Foreskin fibroblast (primary cell): ENCODE measurements at places on chromosomes 4 and X.

GRCh38 chr4:169305651-169306050 lies 34.9 kb upstream of the SH3RF1 start:
- no peak for DNase-seq

DNA sequence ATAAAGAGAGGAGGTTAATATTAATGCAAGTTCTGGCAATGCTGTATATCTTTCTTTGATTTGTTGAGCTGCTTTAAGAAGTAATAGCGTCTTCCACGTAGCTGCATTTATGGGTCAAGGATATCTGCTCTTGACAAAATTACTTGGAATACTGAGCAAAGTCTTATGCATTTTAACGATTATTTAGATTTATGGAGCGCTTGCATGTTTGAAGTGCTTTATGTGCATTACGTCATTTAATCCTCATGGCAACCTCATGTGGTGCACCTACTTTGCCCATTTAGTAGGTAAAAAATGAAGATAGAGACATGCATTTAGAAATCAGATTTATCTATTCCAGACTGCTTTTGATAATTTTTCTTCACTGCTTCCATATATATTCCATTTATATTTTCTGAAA lies 46.0 kb downstream of the DTHD1 start:
- DNase-seq = no peak

- peak; percentile 19 for DNase-seq
Measured at GRCh38 chrX:103565197-103565596, 20.1 kb upstream of the TCEAL4 start.

DNA sequence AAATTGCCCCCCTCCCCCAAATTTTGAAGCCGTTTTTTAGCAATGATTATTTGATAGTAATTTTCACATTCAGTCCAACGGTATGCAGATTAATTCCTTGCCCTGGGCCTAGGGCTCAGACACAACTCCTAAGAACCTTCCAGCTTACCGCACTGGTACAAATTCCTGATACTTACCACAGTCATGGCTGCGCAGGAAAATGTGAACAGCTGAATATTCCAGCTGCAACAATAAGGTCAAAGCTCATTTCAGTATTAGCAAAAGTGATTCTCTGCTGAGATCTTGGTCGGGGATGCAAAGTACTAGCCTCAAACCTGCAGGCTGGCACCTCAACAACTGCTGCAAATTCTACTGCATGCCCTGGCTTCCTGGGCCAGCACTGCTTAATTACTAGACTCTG lies 3.0 kb downstream of the ATP11C start:
- DNase-seq = no peak

DNA sequence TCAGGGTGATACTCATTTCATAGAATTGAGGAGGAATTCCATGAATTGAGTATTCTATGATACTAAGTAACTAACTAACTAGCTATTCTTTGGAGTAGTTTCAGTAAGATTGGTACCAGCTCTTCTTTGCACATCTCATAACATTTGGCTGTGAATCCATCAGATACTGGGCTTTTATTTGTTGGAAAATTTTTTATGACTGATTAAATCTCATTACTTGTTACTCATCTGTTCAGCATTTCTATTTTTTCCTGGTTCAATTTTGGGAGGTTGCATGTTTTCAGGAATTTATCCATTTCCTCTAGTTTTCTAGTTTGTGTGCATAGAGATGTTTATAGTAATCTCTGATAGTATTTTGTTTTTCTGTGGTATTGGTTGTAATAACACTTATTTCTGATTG lies 70.8 kb upstream of the FREM3 start:
- no peak for DNase-seq

- DNase-seq = no peak
Measured at GRCh38 chr4:105116616-105117319, 29.9 kb upstream of the TET2 start.

DNA sequence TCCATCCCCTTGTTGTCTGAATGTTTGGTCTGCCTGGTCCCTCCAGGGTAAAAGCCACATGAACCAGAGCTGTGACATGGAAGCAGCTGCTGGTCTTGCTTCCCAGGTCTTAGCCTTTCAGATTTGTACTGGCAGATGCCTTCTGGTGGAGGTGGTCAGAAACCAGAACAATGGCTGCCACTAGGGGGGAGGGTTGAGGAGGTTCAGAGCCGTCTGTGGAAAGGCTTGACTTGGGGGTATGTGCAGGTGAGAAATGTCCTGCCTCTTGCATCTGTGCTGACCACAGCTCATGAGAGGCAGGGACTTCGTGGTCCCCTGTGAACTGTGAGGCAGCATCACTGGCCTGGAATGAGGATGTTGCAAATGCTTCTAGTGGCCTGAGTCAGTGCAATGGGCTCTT lies 144.2 kb upstream of the WDR1 start:
- DNase-seq = no peak

DNA sequence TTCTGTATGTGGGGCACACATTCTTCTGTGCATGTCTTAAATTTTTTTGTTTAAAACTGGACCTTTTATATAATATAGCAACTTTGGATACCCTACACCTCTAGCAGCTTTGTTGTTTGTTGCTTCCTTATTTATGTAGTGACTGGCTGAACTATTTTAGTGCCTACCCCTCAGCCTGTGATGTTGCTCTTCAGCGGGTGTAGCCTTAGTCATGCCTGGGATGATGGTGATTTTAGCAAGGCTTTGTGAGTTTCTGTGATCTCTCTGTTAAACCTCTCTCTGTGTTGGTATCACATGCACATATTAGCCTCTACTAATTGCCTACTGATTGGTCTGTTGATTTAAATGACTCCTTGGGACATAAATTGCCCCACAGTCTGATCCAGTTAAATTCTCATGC lies 22.8 kb downstream of the USP9X start:
- no peak for DNase-seq

DNA sequence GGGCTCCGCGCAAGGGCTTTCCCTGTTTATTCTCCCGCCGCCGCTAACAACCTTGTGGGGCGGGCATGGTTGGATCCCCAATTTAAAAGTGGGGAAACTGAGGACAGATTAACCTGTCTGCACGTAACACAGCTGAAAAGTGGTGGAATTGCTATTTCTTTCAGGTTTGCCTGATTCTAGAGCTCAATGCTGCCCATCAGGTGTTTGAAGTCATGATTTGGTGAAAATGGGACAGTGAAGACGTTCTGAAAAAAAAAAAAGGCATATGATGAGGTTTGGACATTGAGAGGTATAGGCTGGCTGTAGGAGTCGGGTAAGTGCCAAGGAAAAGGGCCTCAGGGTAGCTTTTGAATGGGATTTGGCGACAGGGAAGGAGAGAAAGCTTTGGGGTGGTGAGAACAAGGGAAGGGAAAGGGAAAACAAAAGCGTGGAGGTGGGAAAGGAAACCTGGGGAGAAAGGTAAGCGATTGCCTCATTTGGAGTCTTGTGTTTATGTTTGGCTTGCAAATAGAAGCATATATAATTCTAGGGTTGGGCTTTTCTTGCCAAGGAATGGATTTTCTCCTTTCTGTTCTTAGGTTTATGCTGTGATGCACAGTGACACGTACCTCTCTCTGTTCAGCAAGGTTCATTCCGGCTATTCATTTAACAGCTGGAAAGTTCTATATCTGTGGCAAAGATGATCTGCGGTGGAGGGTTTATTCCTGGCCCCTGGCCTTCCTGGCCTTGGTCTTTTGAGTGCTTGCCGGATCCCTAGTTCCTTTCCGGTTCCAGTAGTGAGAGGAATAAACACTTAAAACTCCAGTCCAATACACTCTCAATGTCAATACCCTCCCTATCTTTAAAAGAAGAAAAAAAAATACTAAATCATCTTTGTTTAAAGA lies 2.4 kb upstream of the STIM2 start:
- no peak for DNase-seq

DNA sequence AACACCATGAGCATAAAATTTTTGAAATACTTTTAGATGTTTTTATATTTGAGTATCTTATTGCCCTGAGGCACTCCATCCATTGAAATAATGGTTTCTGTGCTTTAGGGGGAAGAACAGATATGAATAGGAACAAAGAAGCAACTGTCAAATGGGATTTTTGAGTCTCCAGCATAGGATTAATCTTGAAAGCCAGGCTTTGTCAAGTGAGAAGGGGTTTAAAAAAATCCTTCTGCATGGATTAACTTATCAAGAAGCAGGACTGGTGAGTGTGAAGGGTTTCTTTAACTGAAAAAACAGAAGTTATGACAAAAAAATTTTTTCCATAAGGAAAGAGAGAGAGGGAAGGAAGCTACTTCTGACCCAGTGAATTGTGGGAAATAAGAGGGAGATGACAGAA lies 7.6 kb upstream of the NUDT9 start:
- DNase-seq = no peak

GRCh38 chr4:92483341-92483740 lies 179.6 kb downstream of the GRID2 start:
- no peak for DNase-seq

DNA sequence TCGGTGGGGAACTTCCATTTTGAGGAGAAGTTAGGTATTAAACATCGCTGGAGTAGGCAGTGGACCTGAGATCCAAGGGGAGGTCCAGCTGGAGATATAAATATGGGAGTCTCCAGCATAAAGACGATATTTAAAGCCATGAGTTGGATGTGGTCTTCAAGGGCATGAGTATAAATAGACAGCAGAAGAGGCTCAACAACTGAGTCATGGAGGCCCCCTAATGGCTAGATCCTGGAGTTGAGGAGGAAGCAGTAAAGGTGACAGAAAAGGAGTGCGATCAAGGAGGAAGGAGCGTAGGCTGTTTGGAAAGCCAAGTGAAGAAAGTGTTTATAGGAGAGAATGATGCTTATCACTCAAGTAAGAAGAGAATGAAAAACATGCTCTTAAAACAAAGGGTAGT lies 18.1 kb upstream of the APBB2 start:
- DNase-seq = peak; percentile 16

GRCh38 chr4:25760048-25760447 lies 102.7 kb downstream of the SEL1L3 start:
- no peak for DNase-seq
